ENCODE measurements at places on chromosomes 7 and 10. TPM values are rescaled to one million over a fixed set of nuclear protein-coding genes. Genes with fewer than 3 reads are reported as not detected.
A peak's percentile ranks its signal among the peaks of the same experiment; 100 is the strongest.

DNA sequence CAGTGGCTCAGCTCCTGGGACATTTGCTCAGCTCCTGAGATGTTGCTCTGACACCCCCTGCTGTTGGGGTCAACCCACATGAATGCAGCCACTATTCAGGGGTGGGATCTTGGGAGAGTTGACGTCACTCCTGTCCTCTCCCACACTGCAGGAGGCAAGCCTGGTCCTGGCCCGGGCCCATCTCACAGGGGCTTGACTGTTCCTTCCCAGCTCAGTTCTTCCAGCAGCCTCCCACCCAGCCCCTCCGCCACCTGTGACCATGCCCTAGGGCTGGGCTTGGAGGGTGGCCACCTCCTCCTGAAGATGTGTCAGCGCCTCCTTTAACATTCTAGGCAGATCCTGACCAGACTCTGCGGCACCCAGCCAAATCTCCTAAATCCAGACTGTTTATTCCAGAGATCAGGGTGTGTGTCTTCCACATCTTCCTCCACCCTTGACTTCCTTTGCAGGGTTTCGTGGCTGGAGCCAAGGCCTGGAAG is 19.1 kb upstream of the OPALIN start:
- peak; percentile 73 for DNase-seq

DNA sequence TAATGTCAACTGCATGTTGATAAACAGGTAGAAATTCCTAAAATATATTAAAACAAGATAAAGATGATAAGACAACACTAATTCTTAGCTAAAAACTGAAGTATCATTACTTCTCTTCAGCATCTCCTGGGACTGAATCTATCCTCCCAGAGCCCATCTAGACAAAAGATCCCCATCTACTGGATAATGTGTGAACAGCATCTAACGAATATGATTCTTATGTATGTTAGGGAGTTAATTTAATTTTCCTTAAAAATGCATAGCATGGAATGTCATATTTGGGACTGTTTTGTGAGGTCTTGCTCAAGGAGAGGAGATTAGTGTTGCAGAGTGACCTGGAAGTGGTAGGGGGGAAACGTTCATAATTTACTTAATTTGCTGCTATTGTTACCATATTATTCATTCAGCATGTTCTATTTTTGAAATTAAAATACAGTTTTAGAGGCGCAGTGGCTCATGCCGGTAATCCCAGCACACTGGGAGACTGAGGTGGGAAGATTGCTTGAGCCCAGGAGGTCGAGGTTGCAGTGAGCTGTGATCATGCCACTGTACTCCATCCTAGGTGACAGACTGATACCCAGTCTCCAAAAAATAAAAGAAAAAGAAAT is 305.1 kb upstream of the CSTF2T start:
- no peak for DNase-seq

DNA sequence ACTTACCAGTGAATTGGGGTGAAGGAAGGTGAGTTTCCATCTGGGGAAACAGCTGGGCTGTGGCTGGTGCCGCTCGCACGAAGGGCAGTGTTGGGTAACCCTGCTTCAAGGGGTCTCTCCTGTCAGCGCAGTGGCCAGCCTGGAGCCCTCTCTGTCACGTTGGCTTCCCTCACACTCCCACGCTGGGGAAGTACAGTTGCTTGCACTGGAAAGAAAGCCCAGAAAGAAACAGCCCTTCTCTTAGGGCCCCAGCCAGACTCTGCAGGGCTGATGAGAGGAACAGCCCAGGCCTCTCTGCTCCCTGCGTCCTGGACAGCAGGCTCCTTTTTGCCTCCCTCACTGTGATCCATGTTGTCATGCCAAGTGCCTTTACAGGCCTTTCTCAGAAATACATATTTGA is 40.3 kb upstream of the TRIM8 start:
- no peak for DNase-seq

DNA sequence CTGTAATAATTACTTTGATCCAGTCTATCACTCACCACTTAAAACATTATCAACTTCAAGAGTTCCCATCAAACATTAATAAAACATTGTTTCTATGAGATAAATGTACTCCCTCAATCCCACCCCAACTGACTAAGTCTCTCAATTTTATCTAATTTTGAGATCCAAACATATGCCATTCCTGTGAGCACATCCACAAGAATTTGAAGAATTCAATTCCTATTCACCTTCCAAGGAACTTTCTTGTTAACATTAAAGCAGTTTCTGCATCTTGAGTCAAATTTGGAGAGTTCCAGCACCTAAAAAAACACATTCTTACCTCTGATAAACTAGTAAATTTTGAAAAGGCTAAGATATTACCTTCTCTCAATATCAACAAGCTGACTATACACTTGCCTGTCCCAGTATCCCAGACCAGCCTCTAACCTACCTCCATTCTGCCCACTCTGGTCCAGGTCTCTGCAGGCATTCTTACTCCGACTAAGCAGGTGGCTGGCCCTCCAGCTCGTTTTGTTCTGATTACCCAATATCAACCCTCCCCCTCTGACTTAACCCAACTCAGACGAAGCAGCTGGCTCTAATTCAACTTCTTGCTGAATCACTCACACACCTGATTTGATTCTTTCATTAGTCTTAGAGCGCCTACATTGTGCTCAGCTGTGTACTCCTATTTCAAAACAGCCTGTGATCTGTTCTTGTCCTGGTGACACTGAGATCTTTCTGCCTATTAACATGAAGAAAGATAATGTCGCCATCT is 275.2 kb downstream of the IPMK start:
- DNase-seq: no peak

GRCh38 chr10:112724404-112724991 is 225.5 kb upstream of the TCF7L2 start:
- no peak for DNase-seq

DNA sequence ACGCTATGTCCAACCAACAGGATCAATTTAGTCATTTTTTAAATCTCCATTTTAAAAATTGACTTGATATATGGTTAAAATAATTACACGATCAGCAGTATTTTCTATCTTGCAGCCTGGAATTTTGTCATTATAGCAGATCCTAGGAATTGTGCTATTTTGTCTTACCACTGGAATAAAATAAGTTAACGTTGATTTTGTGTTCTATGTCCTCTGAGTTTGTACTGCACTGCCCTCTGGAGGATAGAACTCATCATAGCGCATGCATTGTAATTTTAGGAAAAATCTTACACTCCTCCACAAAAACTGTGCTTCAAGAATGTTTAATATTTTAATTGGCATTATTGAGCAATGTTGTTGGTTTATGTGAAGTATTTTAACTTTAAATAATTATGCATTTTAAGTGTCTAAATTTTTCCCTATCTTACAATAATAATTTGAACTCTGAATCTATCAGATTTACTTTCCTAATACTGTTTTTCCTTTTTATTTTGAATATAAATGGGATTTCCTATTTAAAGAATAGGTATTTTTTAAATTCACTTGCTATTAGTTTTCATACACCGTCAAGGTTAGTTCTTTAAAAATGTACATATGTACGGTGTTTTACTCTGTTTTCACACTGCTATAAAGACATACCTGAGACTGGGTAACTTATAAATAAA is 220.1 kb downstream of the PPP1R3A start:
- DNase-seq: no peak

GRCh38 chr7:39890411-39890810 is 59.6 kb upstream of the CDK13 start:
- DNase-seq: no peak

DNA sequence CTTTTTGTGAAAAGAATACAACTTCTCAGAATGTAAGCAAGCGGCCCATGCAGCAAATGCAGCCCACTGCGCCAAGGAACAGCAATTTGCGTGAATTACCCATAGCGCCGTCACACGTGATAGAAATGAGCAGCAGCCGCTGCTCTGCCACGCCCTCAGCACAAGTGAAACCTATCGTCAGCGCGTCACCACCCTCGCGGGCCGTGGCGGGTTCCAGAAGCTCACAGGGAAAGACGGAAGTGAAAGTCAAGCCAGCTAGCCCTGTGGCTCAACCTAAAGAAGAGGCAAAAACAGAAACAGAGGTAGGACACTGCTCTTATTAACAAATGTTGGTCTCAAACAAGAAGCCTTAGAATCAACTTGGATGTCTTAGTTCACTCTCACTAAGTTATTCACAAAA is 70.5 kb downstream of the SHH start:
- peak; percentile 69 for DNase-seq

GRCh38 chr10:115933098-115933497 is 339.9 kb downstream of the GFRA1 start:
- DNase-seq: no peak

COX15 gene
- total RNA-seq: 30.1 TPM

MOGAT3 gene
- total RNA-seq: not detected

CALHM1 gene
- total RNA-seq: not detected

GRCh38 chr10:59905066-59905730 is 1.2 kb downstream of the CCDC6 start:
- DNase-seq: no peak

EPO gene
- total RNA-seq: not detected

SPDYE1 gene
- not detected for total RNA-seq

DNA sequence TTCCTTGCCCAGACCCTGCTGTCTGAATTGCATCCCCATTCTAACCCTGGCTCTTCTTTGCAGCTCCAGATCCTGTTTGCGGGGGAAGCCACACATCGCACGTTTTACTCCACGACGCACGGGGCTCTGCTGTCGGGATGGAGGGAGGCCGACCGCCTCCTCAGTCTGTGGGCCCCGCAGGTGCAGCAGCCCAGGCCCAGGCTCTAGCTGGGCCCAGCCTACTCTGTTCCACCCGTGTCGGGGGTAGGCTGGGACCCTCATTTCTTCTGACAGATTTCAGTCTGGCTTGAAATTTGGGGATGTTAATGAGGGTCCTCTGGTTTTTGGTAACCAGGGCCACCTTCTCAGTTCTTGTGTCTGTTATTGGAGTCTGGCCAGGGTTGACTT is 2.7 kb upstream of the MTG1 start:
- DNase-seq: no peak

NCF1 gene
- 4.2 TPM for total RNA-seq

- no peak for DNase-seq
Measured at GRCh38 chr7:86668315-86668714, 24.6 kb downstream of the GRM3 start.

- no peak for DNase-seq
Measured at GRCh38 chr10:61791216-61791615, 110.3 kb upstream of the ARID5B start.

GRCh38 chr7:91343996-91344629 is 79.9 kb downstream of the FZD1 start:
- no peak for DNase-seq

FAM25G gene
- total RNA-seq: not detected

CYP3A7 gene
- total RNA-seq: not detected

DNA sequence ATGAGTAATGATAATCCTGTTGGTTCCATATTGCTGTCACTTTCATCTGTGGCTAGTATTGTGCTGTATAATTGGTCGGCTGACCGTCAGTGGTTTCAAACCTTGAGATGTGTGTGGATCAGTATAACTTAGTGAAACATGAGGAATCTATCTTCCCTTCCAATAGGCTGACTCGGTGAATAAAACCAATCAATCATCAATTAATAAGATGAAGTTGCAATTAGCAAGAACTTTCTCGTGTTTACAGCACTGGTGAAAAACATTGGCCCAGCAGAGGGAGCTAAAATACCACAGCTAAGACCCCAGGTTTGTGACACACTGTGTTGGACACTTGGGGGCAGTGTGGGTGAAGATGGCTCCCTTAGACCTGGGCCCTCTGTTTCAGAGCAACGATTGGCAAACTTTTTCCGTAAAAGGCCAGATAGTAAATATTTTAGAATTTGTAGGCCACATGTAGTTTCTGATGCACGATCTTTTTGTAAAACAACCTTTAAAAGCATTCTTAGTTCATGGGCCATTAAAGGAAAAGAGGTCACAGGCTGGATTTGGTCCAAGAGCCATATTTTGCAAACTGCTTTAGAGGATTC is 47.8 kb downstream of the STRA8 start:
- DNase-seq: no peak

All from Right ventricle myocardium inferior (tissue), 1 donor.